ENCODE measurements at places on chromosomes 6 and 20.

- no peak for DNase-seq
Observed at GRCh38 chr6:67680297-67680932, 954.7 kb upstream of the ADGRB3 start.

- no peak for DNase-seq
Observed at GRCh38 chr6:68372991-68373390, 262.1 kb upstream of the ADGRB3 start.

DNA sequence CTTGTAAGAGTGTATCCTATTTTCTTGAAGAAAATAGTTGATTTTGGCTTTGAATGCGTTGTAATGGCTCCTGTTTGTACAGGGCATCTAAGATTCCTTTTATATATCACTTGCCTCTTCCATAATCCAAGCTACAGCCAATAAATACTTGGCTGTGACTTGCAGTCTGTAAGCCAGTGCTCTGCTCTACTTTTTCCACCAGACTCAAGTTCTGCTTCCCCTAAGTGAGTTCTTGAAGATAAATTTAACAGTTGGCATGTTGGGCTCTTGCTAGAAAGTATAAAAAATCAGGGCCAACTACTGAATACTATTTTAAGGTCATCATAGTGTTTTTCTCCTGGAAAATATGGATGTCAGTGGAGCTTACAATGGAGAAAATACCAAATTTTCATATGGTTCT is 36.5 kb upstream of the SCGN start:
- no peak for DNase-seq

GRCh38 chr20:44142413-44142812 is 44.6 kb downstream of the JPH2 start:
- DNase-seq: peak; percentile 12

GRCh38 chr6:84796343-84796742 is 31.9 kb upstream of the TBX18 start:
- no peak for DNase-seq

DNA sequence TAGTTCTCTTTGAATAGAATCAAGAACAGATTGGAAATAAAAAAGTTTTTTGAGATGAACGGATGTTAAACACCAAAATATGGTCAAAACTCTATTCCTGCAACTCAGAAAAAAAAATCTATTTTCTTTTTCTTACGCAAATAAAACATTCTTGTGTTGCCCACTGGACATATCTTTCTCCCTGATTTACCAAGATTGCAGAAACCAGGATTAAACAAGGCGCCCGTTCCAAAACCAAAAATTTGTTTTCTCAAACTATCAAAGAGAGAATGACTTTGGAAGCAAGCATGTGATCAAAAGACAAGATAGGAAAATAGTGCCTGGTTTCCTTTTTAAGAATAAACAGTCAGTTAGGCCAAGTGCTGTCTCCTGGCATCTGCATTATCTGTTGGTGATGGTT is 273.1 kb downstream of the CLIC5 start:
- no peak for DNase-seq

- peak; percentile 84 for DNase-seq
Observed at GRCh38 chr6:39724787-39725631, at the start of gene KIF6. TSS of gene KIF6 (minus strand) at chr6:39725408. CDS start at chr6:39725310, 98 bp downstream.

DNA sequence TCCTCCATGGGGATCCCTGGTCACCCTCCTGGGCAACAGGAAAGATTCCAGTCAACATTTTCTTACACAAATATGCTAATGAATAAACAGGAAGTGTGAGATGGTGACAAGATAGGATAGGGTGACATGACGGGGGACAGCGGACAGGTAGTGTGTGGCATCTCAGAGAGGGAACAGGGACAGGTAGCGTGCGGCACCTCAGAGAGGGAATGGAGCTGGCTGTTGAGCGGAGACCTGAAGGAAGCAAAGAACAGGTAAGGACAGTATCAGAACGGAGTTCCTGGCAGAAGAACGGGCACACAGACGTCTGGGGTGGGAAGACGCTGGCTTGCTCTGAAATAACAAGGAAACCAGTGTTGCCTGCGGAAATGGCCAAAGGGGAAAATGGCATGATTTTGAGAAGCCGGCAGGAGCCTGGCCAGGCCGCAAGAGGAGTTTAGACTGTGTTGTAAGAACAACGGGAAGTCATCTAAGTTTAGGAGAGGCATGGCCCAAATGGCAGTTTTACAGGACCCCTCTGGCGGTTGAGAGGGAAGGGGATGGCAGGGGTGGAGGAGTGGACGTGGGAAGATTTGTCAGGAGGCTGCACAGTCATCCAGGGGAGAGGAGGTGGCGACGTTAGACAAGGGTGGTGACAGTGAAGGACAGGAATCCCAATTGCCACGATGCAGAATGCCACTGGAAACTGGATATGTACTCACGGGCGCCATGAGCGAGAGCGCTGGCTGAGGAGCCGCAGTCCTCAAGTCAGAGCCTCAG is 111.6 kb downstream of the JPH2 start:
- no peak for DNase-seq

DNA sequence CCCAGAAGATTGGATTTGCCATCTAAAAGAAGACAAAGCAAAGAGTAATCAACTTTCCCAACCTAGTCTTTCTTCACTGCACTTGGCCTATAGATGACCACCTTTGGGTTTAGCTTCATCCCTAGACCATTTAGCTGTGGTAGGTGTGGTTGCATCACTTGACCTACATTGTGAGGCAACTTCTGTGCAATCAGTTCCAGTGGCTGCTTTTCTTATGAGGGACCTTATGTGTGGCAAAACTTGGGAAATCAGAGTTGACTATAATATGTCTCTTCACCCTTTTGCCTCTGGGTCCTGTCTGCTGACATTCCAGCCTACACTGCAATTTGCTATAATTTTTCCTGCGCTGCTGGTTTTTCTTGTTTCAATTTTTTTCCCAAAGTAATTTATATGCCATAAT is 55.2 kb downstream of the PRDM13 start:
- DNase-seq: no peak

DNA sequence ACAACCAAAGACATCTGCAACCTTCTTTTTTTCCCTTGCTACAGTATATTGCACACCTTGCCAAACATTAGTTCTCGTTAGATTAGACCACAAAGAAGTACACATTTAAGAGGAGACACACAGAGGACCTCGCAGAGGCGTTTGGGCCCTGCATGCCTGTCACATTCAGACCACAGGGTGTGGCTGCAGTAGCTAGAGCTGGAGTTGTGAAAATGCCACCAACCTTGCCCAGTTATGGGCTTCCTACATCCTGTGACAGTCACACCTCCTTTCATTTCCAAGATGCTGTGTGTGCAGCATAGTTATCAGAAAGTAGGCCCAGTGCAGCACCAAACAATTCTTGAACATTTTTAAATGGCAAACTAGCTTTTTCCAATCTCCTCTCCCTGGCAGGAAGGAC is 2.4 kb downstream of the SYNE1 start:
- no peak for DNase-seq

GRCh38 chr6:41637194-41638001 is 870 bp upstream of the MDFI start:
- DNase-seq: no peak

All from cardiac fibroblast (primary cell).